ENCODE measurements at places on chromosomes 2 and 18.

DNA sequence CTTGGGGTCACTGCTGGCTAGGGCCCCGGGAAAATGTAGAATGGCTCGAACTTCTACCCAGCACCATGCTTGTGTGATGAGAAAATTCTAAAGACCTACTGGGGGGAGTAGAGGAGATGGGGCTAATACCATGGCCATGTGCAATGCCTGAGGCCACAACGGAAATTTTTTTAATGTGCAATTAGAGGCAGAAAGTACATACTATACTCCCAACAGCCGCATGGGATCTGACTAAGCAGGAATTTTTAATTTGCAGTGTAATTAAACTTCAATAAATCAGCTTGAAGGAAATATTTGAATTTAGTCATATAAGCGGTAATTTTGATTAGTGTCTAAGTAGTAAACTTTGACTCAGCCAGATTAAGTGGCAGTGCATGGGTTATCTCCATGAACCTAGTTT is 53.2 kb upstream of the CNGA3 start:
- DNase-seq: no peak

DNA sequence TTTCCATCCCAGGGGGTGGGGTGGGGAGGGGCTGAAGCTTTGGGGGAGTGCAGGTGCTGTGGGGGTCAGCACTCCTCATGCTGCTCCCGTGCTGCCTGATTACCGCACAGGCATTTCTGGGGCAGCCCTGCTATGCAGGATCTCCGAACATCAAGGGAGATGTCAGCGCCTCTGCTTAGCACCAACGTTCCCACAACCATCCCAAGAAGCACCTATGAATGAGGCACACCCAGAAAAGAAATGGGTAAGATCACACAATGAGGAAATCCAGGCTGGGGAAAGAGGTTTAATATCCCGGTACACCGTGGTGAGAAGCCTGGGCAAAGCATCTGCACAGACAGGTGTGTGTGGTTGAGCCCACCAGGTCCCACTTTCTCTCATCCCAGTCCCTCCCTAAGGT is 17.5 kb downstream of the GAREM2 start:
- no peak for DNase-seq

DNA sequence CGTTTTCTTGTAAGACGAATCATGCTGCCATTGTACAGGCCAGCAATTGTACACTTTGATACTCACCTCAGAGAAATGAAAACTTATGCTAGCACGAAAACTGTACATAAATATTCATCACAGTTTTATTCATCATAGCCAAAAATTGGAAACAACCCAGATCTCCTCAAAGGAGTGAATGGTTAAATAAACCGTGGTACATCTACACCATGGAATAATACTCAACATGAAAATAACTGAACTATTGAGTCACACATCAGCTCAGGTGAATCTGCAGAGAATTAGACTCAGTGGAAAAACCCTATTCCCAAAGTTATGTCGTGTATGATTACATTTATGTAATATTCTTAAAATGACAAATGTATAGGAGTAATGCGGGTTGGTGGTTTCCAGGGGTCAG is 251.0 kb upstream of the HDAC4 start:
- DNase-seq: no peak

DNA sequence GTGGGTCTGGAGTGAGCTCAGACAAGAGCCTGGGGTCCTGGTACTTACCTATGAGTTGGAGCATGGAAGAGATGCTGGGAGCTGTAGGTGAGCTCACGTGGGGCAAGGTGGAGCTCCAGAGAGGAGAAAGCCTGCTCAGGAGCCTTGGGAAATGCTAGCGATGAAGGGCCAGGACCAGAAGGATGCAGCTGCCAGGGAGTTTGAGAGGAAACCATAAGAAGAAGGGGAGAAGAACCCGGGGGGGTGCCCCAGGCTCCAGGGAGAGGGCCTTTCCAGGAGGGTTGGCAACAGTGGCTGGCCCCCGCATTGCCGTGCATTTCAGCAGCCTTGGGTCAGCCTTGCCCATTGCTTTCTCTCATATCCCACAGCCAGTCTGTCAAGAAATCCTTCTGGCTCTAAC is 268.7 kb downstream of the GLI2 start:
- no peak for DNase-seq

GRCh38 chr2:183269956-183270355 is 145.7 kb downstream of the NUP35 start:
- DNase-seq: peak; percentile 6

GRCh38 chr18:58178511-58178910 is 134.5 kb downstream of the NEDD4L start:
- peak; percentile 23 for DNase-seq

DNA sequence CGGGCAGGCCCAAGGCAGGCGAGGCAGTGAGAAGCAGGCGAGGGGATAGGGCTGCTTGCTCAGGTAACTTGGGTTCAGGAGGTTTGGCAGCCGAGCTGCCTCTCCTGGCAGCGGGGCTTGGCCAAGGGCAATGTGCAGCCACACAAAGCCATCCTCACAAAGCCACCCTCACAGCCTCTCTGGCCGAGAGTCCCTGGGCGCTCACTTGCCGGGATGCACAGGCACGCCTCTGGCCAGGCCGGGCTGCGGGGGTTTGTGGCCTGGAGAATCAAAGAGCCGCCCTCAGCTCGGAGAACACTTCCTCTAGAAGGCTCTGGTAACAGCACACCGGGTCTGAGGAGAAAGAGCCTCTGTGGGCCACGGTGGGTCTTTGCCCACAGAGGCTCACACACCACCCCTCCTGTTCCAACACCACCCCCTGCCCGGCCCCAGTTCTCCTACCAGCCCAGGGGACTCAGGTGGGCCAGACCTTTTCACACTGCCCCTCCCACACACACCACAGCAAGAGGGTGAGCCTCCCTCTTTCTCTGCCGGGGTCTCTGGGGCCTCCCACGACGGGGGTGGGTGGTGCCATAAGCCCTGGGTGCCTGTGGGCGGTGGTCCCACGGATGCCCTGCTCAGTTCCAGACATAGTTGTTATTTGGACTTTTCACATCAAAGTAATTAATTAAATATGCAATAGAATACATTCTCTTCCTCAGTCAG is 186.9 kb downstream of the ZFP36L2 start:
- DNase-seq: no peak

DNA sequence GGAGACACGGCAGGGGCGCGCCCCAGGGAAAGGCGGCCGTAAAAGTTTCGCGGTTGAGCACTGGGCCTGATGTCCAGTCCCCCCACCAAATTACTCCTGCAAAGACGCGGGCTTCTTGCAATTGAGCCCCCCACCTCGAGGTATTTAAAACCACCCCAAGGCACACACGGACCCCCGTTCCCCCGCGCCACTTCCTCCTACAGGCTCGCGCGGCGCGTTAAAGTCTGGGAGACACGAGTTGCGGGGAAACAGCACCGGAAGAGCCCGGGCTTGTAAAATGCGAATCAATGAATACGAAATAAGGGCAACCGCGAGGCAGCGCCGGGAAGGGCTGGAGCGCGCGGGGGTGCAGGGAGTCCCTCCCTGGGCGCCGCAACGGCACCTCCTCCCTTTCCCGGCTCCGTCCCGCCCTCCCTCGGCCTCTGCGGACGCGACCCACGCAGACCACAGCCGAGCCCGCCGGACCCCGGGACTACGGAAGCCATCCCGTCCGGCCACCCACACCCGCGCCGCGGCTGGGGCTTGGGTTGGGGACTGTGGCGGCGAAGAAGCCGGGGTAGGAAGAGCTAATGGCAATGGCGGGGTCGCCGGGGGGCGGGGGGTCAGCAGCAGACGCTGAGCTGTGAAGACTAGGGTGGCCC is 918 bp upstream of the NETO1 start:
- DNase-seq: no peak

DNA sequence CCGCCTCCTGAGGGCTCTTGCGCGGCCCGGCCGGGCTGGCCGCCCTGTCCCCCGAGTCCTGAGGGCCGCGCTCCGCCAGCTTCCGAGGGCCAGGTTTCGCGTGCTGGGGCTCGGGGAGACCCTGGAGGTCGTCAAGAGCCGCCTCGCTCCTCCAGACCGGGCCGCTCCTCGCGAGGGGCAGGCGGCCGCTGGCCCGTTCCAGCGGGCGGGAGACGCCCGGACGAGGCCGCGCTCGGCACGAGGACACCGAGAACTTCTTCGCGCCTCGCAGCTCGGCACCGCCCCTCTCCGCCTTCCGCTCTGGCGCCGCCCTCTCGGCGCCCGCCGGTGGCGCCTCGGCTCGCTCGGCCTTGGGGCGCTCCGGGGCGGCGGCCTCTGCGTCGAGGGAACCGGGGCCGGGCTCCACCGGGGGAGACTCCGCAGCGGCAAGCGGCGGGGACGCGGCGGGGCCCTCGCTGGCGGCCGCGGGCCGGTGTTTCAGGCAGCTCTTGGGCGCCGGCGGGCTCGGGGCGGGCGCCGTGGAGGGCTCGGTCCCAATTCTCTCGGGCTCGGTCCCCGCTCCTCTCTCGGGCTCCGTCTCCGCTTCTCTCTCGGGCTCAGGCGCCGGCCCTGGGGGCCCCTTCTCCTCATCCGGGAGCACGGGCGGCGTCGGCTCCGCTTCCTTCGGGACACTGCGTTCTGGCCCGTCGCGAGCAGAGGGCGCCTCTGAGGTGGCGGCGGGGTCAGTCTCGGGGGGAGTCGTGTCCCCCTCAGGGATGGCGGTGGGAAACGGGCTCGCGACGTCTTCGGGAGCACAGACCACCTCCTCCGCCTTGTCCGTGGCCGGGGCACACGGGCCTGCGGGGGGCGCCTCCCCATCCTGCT is 91.6 kb upstream of the MGAT4A start:
- DNase-seq: no peak

GRCh38 chr2:2033691-2034090 is 289.4 kb upstream of the PXDN start:
- DNase-seq: no peak

DNA sequence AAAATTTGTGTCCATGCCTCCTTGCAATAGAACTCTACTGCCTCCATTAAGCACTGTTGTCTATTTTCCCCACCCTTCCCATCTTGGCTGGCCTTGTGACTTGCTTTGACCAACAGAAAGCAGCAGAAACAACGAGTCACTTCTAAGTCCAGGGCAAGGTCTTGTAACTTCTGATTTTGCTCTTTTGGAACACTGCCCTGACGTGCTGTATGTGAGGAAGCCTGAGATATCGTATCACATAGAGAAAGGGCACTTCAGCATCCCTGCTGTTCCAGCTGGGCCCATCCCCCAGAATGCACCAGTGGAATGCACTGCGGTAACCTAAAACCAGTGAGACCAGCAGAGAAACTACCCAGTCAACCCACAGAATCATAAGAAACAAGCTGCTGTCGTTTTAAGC is 28.1 kb downstream of the NCKAP1 start:
- DNase-seq: peak; percentile 8

- peak; percentile 16 for DNase-seq
These were observed 26.5 kb downstream of the LDAH start for GRCh38 chr2:20796374-20796791.

Measured in AG10803 (cell line).